ENCODE measurements at places on chromosomes 1 and 21.

- DNase-seq, result no peak
These were observed 150.8 kb upstream of the SGIP1 start for GRCh38 chr1:66383168-66383567.

- DNase-seq, result no peak
These were observed 19.8 kb upstream of the THRAP3 start for GRCh38 chr1:36204347-36204909.

GRCh38 chr1:83619170-83619896, 379.6 kb downstream of the TTLL7 start:
- no peak for DNase-seq

GRCh38 chr1:233982827-233983518, 78.5 kb downstream of the SLC35F3 start:
- no peak for DNase-seq

DNA sequence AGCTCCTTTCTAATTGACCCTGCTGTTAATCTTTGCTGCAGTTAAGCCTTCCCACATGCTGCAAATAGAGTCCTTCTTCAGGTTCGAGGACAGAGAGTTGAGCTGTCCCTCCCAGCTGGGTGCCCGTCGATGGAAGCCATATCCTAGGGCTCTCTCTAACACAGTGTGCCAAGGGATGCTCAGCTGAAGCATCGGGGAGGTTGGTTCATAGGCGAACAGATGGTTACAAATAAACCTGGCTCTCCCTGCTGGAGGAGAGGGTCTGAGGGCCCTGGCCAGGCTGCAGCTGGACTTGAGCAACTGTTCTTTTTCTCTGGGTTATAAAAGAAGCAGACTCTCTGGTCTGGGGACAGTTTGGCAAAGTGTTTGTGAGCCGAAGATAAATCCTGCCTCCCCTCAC, 120.3 kb upstream of the C8B start:
- DNase-seq, result no peak

- DNase-seq, result no peak
These were observed 235.0 kb upstream of the JUN start for GRCh38 chr1:59018860-59019259.

DNA sequence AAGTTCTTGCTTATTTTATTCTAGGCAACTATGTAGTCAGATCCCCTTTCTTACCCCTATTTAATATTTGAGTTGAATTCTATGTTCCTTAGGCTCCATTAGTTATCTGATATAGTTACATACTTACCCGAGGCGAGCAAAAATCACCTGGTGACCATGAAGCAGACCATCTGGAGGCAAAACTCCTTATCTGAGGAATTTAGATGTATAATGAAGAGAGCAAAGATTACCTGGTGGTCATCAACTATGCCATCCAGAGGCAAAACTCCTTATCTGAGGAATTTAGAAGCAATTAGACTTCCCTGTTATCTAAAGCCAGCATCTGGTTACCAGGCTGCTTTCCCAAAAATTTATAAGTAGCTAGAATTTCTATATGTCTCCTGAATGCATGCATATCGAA, 129.9 kb downstream of the PATJ start:
- DNase-seq, result no peak

DNA sequence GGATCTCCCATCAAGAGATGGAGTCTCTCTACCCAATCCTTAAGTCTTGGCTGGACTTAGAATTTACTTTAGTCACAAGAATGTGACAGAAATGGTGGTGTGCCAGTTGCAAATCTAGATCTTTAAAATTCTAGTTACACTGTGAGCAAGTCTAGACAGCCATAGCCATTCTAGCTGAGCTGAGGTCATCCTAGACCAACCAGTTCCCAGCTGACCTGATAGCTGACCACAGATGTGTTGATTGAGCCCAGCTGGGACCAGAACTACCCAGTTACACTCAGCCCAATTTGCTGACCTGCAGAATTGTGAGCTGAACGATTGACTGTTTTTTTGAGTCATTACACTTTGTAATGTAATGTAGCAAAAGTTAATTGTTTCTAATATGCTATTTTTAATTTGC, 251.8 kb downstream of the ADGRL2 start:
- DNase-seq, result no peak

GRCh38 chr1:61056573-61057439, 25.6 kb upstream of the NFIA start:
- DNase-seq, result peak; percentile 53

DNA sequence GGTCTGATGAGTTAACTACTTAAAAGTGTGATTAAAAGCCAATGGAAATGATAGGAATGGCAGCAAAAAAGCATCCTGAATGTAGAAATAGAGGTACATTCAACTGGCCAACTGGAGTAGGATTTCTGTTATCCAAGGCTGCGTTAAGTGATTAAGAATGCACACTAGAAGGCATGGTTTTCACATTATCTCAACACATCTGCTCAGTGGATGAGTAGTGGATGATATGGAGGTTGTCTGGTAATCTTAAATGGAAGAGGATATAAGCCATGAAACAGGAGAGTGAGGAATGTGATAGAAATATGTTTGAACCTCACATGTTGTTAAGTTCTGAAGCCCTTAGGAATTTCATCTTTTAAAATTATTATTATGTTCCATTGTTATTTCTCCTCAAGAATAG, 839.9 kb downstream of the USP25 start:
- DNase-seq, result no peak

DNA sequence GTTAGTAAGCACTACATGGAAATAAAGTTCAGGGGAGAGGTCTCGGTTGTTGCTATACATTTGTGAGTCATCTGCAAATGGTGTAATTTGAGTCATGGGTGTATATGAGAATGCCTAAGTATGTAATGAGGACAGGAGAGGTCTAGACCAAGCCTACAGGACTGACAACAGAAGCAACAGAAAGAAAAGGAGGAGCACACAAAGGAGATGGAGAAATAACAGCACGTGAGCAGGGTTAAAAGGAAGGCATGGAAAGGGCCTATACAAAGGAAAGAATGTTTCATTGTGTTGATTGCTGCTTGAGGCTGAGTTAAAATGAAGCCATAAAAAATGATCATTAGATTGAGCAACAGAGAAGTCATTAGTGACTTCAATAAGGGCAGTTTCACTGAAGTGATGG, 28.0 kb upstream of the PRKAA2 start:
- no peak for DNase-seq

DNA sequence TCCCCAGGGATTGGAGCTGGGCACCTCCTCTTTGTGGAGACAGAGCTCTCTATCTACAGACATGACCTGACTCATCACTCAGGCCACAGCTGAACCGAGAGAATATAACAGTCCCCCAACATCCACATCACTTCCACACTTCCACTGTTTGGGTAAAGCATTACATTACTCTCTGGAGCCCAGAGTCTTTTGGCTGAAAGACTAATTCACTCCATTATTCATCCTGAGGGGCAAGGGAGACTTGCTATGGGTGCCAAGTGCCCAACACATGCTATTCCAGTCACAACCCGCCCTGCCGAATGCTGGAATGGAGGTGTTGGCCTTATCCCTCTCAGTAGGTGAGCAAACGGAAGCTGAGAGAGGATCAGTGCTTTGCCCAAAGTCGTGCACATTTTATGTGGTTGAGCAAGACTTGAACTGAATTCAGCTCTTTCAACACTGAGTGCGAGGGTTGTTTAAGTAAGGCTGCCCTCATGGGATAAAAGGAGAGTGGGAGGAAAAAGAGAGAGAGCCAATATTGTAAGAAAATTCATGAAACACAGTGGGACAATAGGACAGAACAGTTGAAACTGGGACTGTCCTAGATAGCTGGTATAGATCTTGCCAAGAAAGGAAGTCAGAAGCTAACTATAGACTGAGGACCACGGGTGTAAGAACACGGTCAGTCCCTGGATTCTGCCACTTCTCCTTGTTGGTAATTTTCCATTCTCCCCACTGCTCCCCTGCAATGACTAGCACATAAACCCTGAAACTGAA, 13.5 kb upstream of the CHI3L1 start:
- DNase-seq, result no peak

DNA sequence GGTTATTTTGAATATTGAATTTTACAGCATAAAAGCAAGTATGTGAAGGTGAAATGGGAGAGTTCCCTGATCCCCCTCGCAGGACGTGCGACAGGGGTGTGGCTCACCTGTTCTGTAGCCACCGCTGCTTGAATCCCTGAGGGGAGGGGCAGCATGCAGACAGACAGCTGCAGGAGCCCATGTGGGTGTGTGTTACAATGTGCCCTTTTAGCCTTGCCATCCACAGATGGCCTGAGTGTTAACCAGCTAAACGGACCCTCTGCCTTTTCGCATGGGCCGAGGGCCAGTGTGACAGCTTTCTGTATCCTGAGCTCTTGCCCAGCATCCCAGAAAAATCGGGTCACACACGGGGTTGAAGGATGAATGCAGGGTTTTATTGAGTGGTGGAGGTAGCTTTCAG, 43.3 kb downstream of the JAM2 start:
- no peak for DNase-seq

GRCh38 chr1:59394706-59395425, 98.0 kb downstream of the FGGY start:
- DNase-seq, result no peak

- no peak for DNase-seq
These were observed 47.6 kb downstream of the SPSB1 start for GRCh38 chr1:9340172-9340854.

- DNase-seq, result no peak
These were observed 27.3 kb downstream of the LHX9 start for GRCh38 chr1:197944485-197944884.

- DNase-seq, result peak; percentile 1
These were observed 15.0 kb downstream of the CRNN start for GRCh38 chr1:152398812-152399698.

DNA sequence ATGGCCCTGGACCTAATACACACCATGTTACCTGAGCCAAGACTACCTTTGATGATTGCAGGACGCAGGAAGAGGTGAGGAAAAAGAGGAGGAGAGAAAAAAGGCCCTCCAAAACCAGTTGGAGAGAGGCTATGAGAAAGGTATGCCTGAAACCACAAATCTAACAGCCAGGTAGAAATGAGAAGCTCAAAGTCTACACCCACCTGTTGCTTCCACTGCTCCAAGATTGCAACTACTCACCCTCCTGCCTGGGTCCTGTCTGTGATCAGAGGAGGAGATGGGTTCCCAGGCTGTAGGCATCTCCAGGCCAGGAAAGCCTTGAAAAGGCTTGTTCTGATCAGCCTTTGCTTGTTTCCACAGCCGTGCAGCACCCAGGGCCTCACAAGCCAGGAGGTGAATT, 307.8 kb upstream of the USP24 start:
- DNase-seq, result no peak

All from NCI-H1436 (cell line).